ENCODE measurements at places on chromosomes 16 and 17. TPM values are rescaled to one million over a fixed set of nuclear protein-coding genes. Genes with fewer than 3 reads are reported as not detected.

The CEP295NL gene
- total RNA-seq, result 2.3 TPM

The GRIN2A gene
- total RNA-seq, result under 0.01 TPM

The LRRC37A gene
- total RNA-seq, result 1.0 TPM

The NPIPB6 gene
- total RNA-seq, result not detected

The HID1 gene
- under 0.01 TPM for total RNA-seq

The SLC22A31 gene
- 0.17 TPM for total RNA-seq

The CLEC18C gene
- under 0.01 TPM for total RNA-seq

The CHAD gene
- total RNA-seq, result not detected

The C1QTNF8 gene
- not detected for total RNA-seq

The KRT9 gene
- not detected for total RNA-seq

The CCL4L2 gene
- total RNA-seq, result not detected

The MAP2K6 gene
- 18.2 TPM for total RNA-seq

The SLC47A1 gene
- total RNA-seq, result 0.26 TPM

The IL17C gene
- not detected for total RNA-seq

The NEUROD2 gene
- total RNA-seq, result not detected
